ENCODE measurements at places on chromosomes 13 and 19.

DNA sequence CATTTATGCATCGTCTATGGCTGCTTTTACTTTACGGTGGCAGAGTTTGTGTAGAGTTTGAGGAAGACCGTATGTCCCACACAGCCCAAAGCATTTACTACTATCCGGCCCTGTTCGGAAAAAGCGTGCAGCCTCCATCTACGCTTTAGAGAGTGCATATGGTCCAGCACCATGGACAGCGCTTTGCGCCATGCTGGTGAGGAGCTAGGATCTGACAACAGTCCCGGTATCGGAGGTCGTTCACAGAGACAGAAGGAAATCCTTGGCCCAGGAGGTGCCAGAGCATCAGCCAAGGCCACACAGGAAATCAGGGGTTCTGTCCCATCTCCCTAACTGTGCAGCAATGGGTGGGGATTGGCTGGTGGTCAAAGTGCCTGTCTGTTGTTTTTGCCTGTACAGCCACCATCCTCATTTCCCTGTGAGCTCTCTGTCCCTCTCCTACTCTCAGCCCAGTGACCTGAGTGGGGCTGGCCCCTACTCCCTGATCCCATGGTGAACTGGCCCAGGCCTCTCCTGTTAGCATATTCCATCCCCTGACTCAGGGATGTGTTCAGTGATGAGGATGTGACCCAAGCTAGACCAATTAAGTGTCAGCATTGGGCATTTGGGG lies 16.2 kb upstream of the PRODH2 start:
- peak; percentile 57 for DNase-seq

GRCh38 chr19:49937750-49938381 lies 8.6 kb upstream of the NUP62 start:
- DNase-seq, result peak; percentile 80

- no peak for DNase-seq
These were observed 671.0 kb downstream of the PCDH9 start for GRCh38 chr13:66559093-66559492.

DNA sequence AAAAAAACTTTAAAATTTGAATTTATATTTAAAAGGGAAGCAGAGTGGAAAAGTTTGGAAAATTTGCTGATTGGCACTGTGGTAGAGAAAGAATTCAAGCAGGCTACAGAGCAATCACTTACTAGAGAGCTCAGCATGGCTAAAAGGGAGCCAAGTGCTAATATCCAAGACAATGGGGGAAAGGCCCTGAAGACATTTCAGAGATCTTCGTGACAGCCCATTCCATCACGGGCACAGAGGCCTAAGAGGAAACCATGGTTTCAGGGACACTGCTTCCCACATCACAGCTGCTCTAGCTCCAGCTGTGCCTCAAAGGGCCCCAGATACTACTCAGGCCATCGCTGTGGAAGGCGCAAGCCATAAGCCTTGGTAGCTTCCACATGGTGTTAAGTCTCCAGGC lies 73.7 kb downstream of the SGCG start:
- DNase-seq, result no peak

DNA sequence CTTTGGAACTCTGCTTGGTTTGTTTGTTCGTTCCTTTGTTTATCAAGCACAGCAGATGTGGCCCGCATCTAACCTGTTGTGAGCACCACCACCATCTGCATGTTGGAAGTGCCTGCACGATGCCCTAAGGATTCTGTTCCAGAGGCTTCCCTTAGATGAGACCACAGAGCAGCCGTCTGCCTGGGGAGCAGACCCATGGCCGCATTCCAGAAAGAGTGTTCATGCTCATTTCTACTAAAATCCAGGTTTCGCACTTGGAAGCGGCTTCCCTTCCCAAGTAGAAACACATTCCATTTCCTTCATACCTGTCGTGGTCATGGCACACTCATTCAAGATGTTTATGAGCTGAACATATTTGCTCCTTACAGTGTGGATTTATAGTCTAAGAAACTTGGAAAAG lies 27.2 kb downstream of the COL4A2 start:
- no peak for DNase-seq

GRCh38 chr13:41384749-41385503 lies 72.4 kb upstream of the RGCC start:
- DNase-seq, result no peak

- no peak for DNase-seq
These were observed 29.6 kb downstream of the CAPS start for GRCh38 chr19:5943623-5944022.
